ENCODE measurements at places on chromosomes 7 and 10.
A peak's percentile ranks its signal among the peaks of the same experiment; 100 is the strongest.

GRCh38 chr7:92973293-92973731 lies 136.9 kb upstream of the CDK6 start:
- H3K36me3 ChIP-seq, result no peaks in the 10 kb centered on the region
- H3K27ac ChIP-seq, result no peak overlapping the region
- H3K27me3 ChIP-seq, result no peaks in the 10 kb centered on the region
- no peak overlapping the region for H3K4me3 ChIP-seq
- DNase-seq, result no peak
- no peaks in the 10 kb centered on the region for H3K4me1 ChIP-seq

DNA sequence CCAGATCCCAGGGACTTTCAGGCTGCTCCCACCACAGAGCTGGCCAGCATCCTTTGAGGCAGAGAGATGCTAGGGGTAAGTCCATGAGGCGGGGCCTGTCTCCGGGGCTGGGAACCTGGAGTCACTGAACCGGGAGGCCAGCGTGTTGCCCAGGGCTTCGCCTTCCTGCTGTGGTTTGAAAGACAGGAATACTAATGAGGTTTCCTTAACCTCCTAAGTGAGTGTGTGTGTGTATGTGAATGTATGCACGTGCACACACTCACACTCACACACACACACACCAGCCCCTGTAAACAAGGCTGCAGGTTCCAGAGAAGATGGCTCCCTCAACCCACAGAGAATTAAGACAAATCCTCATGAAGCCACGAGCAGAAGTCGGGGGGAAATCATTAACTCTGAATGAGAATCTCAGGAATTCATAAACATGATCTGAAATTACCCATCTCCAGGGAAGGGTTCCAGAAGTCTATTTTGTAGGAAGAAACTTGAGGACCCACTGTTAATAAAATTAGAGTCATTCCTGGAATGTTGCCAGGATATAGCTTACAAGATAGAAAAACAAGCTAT lies 20.3 kb upstream of the PFKP start:
- H3K36me3 ChIP-seq, result no peaks in the 10 kb centered on the region
- no peaks in the 10 kb centered on the region for H3K4me1 ChIP-seq
- no peaks in the 10 kb centered on the region for H3K27me3 ChIP-seq
- no peak overlapping the region for H3K4me3 ChIP-seq

DNA sequence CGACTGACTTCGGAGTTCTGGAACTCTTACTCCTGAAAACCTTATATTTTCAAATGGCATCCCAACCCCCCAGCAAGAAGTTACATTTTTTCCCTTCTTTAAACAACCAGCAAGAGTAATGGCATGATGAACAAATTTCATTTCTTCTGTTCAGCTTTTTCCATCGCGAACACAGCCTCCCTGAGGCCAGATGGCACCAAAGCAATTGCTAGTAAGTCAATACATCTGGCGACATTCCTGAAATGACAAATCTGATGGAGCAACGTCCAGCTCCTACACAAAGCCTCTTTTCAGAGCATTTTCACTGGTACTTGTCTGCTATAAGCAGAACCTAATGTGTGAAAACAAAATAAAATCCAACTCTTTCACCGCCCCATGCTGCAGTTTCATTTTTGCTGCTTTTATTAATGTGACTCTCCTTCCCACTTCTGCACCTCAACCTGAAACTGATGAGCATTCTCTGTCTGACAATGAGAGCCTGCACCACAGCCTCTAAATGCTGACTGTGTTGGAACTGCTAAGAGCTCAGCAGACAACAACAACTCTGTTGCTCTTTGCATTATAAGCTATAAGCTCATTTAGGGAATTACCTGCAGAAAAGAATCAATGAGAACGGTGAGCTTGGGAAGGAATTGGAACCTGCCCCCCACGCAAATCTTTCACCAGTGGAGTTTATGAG lies 229.8 kb downstream of the FGFR2 start:
- no peaks in the 10 kb centered on the region for H3K36me3 ChIP-seq
- DNase-seq, result peak; percentile 86
- H3K4me1 ChIP-seq, result peaks cover 21% of the 10 kb centered on the region

GRCh38 chr7:130897515-130898419 lies 163.8 kb upstream of the KLF14 start:
- no peak overlapping the region for H3K4me3 ChIP-seq
- no peak overlapping the region for H3K27ac ChIP-seq
- DNase-seq, result no peak
- H3K36me3 ChIP-seq, result no peaks in the 10 kb centered on the region

DNA sequence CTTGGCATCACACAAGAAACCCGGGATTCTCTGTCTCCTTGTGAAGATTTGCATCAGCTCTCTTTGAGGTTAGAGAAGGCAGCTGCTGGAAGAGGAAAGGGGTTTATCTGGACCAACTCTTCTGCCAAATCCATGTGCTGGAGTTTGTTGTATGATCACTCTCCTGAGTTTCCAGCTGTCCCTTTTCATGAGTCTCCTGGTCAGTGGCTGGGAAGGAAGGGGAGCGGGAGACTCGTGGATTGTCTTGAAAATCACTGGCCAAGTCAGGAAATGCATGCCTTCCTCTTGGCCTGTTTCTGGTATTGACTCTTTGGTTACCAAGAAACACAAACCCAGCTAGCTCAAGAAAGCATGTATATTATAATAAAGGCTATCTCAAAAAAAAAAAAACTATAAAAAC lies 38.8 kb downstream of the TACR2 start:
- H3K4me1 ChIP-seq, result no peaks in the 10 kb centered on the region
- DNase-seq, result no peak
- H3K27me3 ChIP-seq, result no peaks in the 10 kb centered on the region
- H3K4me3 ChIP-seq, result no peak overlapping the region

DNA sequence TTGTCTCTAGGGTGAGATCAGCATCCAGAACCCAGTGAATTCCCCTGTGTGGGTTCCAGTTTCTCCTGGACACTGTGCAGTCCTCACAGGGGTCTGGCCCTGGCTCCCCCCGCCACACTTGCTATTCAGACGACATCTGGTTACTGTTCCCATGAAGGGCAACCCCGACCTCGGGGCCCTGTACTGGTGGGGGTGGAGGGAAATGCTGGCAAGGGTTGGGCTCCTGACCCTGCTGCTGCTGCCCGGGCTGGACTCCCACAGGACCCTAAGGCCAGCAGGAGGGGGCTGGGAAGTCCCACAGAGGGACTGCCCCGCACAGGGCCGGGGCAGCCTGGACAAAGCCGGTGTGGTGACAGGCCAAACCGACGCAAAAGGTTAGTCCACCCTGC lies 768 bp upstream of the CPA1 start:
- no peak for DNase-seq
- H3K4me3 ChIP-seq, result no peak overlapping the region
- no peaks in the 10 kb centered on the region for H3K36me3 ChIP-seq
- H3K27me3 ChIP-seq, result no peaks in the 10 kb centered on the region
- no peaks in the 10 kb centered on the region for H3K4me1 ChIP-seq

DNA sequence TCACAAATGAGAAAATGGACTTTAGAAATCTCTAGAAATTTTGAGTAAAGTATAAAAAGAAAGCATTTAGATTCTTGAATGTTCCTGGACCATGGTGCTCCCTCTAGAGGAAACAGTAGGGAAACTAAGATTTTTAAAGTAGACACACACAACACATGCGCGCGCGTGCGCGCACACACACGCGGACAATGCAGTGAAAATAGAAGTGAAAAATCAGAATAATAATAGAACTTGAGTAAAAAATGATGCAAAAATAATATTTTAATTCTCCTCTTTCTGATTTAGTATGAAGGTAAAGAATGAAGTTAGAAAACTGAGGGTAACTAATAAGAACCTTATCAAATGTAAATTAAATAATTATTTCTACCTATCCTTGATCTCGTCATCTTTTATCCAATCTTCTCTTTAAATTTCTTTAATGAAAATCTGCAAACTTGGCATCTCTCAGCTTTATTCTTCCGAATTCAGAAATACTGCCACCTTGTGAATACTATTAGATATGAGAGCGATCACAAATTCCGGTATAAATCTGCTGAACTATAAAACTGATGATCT lies 117.0 kb upstream of the AMPH start:
- H3K4me1 ChIP-seq, result no peaks in the 10 kb centered on the region
- no peak overlapping the region for H3K27ac ChIP-seq
- no peaks in the 10 kb centered on the region for H3K36me3 ChIP-seq
- no peak for DNase-seq
- no peak overlapping the region for H3K4me3 ChIP-seq
- no peaks in the 10 kb centered on the region for H3K27me3 ChIP-seq

- no peaks in the 10 kb centered on the region for H3K27me3 ChIP-seq
- H3K27ac ChIP-seq, result no peak overlapping the region
- no peak overlapping the region for H3K4me3 ChIP-seq
- DNase-seq, result no peak
- no peaks in the 10 kb centered on the region for H3K36me3 ChIP-seq
- H3K4me1 ChIP-seq, result no peaks in the 10 kb centered on the region
Measured at GRCh38 chr7:97224316-97224715, 106.8 kb downstream of the SDHAF3 start.

GRCh38 chr10:124152139-124153022 lies 59.0 kb upstream of the CHST15 start:
- no peak overlapping the region for H3K4me3 ChIP-seq
- DNase-seq, result no peak
- H3K27ac ChIP-seq, result peak overlapping the region; percentile 94
- H3K36me3 ChIP-seq, result no peaks in the 10 kb centered on the region

- no peaks in the 10 kb centered on the region for H3K4me1 ChIP-seq
- H3K27me3 ChIP-seq, result no peaks in the 10 kb centered on the region
- no peak overlapping the region for H3K27ac ChIP-seq
- H3K4me3 ChIP-seq, result no peak overlapping the region
- DNase-seq, result no peak
- H3K36me3 ChIP-seq, result no peaks in the 10 kb centered on the region
Measured at GRCh38 chr7:50860174-50860573, 77.5 kb upstream of the GRB10 start.

DNA sequence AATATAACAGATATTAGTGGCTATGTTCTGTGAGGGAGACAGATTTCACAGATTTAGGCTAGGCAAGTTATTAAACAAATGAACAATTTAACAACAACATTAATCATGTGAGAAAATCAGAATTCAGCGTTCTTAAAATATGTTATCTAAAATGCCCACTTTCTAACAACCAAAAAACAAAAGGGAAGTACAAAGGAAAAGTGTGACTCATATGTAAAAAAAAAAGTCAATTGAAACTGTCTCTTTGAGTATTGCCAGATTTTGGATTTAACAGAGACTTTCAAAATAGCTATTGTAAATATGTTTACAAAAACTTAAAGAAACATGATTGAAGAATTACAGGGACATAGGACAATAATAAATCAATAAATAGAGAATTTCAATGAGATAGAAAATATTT lies 34.8 kb upstream of the ARHGAP22 start:
- H3K4me1 ChIP-seq, result peaks cover 40% of the 10 kb centered on the region
- no peaks in the 10 kb centered on the region for H3K36me3 ChIP-seq
- H3K27ac ChIP-seq, result no peak overlapping the region
- no peak overlapping the region for H3K4me3 ChIP-seq
- no peak for DNase-seq

GRCh38 chr7:102306916-102307677 lies 20.4 kb downstream of the SH2B2 start:
- DNase-seq, result peak; percentile 98
- peak overlapping the region; percentile 57 for H3K4me3 ChIP-seq
- no peaks in the 10 kb centered on the region for H3K27me3 ChIP-seq
- H3K27ac ChIP-seq, result peak overlapping the region; percentile 99

DNA sequence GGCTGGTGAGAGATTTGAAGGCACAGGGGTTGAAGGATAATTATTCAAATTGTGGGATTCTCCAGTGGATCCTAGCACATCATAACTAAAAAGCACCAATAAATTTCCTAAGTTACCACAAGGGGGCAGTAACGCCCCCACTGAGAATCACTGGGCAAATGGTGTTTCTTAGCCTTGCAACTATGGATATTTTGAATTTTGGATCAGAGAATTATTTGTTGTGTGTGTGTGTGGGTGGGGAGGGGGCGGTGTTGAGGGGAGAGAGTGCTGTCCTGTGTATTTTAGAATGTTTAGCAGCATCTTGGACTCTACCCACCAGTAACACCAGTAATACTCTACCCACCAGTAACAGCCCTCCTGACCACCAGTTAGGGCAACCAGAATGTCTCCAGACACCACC lies 63.3 kb upstream of the PRKG1 start:
- no peak overlapping the region for H3K27ac ChIP-seq
- peaks cover 14% of the 10 kb centered on the region for H3K4me1 ChIP-seq
- no peak overlapping the region for H3K4me3 ChIP-seq
- DNase-seq, result peak; percentile 36
- H3K27me3 ChIP-seq, result no peaks in the 10 kb centered on the region

- no peak overlapping the region for H3K27ac ChIP-seq
- H3K4me3 ChIP-seq, result no peak overlapping the region
- no peaks in the 10 kb centered on the region for H3K4me1 ChIP-seq
- peaks cover 8% of the 10 kb centered on the region for H3K27me3 ChIP-seq
- no peak for DNase-seq
Measured at GRCh38 chr7:158345731-158346130, 241.9 kb downstream of the PTPRN2 start.

GRCh38 chr7:52547308-52547910 lies 488.0 kb upstream of the POM121L12 start:
- no peaks in the 10 kb centered on the region for H3K27me3 ChIP-seq
- no peaks in the 10 kb centered on the region for H3K36me3 ChIP-seq
- no peak overlapping the region for H3K4me3 ChIP-seq
- DNase-seq, result no peak
- no peak overlapping the region for H3K27ac ChIP-seq

DNA sequence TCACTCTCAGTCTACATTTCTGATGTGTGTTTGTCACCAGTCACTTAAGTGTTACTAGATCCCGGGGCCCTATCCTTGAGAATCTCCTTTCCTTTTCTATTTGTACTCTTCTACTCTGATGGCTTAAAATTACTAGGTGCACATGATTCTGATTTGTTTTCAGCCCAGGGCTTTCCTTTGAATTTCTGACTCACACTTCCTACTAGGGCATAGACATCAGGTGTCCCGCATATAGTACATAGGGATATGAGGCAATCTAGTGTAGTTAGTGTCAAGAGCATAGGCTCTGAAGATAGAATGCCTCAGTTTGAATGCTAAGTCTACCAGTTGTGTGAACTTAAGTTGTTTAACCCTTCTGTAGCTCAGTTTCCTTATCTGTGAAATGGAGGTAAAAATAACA lies 49.4 kb upstream of the LRRN3 start:
- DNase-seq, result no peak
- no peaks in the 10 kb centered on the region for H3K27me3 ChIP-seq
- no peaks in the 10 kb centered on the region for H3K4me1 ChIP-seq
- H3K27ac ChIP-seq, result no peak overlapping the region
- H3K4me3 ChIP-seq, result no peak overlapping the region
- no peaks in the 10 kb centered on the region for H3K36me3 ChIP-seq
